Iris pigment epithelial cell (primary cell): ENCODE measurements at places on chromosomes 4 and X.

DNA sequence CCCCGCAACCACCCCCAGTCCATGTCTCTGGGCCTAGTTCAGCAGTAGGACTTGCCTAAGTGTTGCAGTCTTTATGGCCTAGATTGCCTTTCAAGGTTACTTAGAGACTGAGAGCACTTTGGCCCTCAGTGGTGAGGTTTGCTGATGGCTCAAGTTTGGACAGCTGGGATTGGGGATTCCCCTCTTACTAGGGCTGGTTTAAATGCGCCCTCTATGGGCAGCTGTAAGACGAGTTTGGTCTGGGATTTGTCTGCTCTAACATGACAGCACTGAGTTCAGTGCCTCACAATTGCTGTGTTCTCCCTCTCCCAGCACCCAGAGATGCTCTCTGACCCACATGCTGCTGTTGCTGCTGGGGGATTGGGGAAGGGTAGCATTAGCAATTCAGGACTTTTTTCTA lies 23.1 kb downstream of the DACH2 start:
- peak; percentile 52 for DNase-seq

DNA sequence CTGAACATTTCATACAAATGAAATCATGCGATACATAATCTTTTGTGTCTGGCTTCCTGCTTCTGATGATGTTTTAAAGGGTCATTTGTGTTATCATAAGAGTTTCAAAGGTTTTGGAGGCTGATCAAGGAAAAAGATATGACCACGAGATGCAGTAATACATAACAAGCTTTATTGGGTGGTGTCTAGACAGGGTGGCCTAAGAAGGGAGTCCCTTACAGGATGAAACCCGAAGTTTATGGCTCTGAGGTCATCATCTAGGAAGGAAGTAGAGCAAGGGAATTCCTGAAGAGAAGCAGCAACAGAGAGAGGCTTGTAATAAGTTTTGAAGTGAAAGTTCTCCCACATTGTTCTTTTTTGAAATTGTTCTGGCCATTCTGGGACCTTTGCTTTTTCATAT lies 40.8 kb upstream of the SOD3 start:
- DNase-seq, result no peak

DNA sequence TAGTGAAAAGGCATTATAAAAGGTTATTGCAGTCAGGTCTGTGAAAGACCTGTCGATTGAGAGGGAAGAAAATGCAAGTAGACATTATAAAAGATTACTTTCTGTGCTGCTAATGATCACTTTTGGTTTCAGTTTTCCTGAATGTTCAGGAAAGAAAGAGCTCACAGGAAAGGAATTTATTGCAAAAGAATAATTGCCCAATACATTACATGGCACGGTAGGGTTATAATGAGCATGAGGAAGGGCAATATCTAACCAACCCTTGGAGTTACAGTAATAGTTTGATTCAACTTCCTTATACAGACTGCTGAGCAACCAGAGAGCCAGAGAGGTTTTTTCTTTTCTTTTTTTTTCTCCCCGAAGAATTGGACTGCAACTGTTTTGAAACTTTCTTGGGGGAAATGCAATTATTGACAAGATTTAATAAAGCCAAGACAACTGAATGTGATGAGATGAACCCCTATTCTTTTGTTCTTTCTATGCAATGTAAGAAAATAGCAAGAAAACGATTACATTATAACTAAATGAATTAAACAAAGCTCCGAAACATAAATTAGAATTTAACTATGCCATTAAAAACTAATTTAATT lies 247.0 kb downstream of the C4orf33 start:
- peak; percentile 89 for DNase-seq

GRCh38 chrX:69264158-69264581 lies 98.9 kb upstream of the PJA1 start:
- no peak for DNase-seq

GRCh38 chr4:47798165-47798564 lies 39.7 kb downstream of the CORIN start:
- no peak for DNase-seq

- DNase-seq, result no peak
These were observed 1.4 kb upstream of the STBD1 start for GRCh38 chr4:76305033-76305687.

GRCh38 chrX:104137496-104137895 lies 19.3 kb downstream of the SLC25A53 start:
- peak; percentile 25 for DNase-seq

GRCh38 chr4:7014815-7015214 lies 28.4 kb upstream of the TADA2B start:
- no peak for DNase-seq

- no peak for DNase-seq
These were observed 554.5 kb downstream of the STIM2 start for GRCh38 chr4:27414887-27415731.

- no peak for DNase-seq
These were observed 21.5 kb downstream of the DNAAF6 start for GRCh38 chrX:107227780-107228485.

- DNase-seq, result no peak
These were observed 1166.8 kb downstream of the ADGRL3 start for GRCh38 chr4:62366939-62367338.

- no peak for DNase-seq
These were observed 242.1 kb upstream of the TRAM1L1 start for GRCh38 chr4:117327491-117327890.

- no peak for DNase-seq
These were observed 257.6 kb downstream of the GPAT3 start for GRCh38 chr4:83793481-83793880.

- DNase-seq, result peak; percentile 74
These were observed 59.5 kb downstream of the RXFP1 start for GRCh38 chr4:158581161-158581560.

GRCh38 chr4:81469781-81470455 lies 1.8 kb downstream of the RASGEF1B start:
- no peak for DNase-seq

DNA sequence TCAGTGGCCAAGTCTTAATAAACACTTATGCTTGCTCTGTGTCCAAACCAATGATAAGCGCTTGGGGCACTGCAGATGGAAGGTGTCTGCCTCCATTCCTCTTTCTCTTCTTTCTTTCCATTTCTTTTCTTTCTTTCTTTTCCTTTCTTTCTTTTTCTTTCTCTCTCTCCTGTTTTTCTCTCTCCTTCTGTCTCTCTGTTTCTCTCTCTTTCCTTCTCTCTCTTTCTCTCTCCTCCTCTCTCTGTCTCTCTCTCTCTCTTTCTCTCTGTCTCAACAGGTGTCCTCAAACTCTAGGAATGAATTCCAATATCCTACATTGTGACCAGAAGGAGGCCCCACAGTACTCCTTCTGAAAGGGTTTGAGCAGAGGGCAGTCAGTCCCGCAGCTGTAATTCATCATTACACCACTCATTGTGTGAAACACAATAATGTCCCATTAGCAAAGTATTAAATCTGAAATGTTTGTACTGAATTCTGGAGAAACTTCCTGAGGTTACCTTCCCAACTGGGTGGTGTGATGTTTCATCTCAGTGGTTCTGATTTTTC lies 66.5 kb upstream of the PAGE1 start:
- DNase-seq, result no peak

GRCh38 chr4:164779811-164780216 lies 25.9 kb downstream of the SMIM31 start:
- DNase-seq, result peak; percentile 54

- DNase-seq, result no peak
These were observed 347.3 kb downstream of the CCSER1 start for GRCh38 chr4:90474484-90474883.

DNA sequence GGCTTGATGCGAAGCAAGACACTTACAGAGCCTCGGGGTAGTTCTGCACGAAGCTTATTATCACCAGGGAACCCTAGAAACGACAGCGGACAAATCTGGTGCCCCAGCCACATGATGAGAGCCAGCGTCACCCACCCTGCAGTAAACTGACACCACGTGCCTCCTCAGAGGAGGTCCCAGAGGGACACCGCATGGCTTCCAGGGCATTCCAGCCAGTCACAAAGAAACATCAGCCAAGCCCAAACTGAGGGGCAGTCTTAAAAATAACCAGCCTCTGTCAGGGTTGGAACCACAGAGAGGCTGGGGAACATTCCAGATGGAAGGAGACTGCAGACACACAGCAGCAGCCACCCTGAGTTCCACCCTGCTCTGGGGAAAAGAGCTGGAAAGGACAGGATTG lies 36.6 kb upstream of the HGFAC start:
- no peak for DNase-seq

DNA sequence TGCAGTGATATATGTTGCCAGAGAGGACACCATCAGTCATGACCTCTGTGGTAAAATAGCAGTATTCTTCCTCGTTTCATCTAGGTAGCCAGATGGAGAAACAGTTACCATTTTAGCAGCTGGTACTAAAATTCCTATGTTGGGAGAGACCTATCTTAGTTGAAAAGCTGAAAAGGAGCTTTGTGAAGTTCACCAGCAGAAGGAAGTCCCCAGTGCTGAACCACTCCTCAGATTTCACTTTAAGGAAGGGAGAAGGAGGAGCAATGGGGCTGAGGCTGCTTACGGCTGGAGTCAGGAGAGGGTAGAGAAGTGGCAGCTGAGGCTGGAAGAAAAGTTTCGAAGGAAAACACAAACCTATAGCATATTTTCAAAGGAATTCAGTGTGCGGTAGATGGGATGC lies 103.7 kb downstream of the ATXN3L start:
- peak; percentile 45 for DNase-seq

GRCh38 chrX:41308884-41309647 lies 24.9 kb upstream of the DDX3X start:
- no peak for DNase-seq

GRCh38 chr4:180059216-180059881 lies 2183.9 kb upstream of the TENM3 start:
- peak; percentile 0 for DNase-seq

DNA sequence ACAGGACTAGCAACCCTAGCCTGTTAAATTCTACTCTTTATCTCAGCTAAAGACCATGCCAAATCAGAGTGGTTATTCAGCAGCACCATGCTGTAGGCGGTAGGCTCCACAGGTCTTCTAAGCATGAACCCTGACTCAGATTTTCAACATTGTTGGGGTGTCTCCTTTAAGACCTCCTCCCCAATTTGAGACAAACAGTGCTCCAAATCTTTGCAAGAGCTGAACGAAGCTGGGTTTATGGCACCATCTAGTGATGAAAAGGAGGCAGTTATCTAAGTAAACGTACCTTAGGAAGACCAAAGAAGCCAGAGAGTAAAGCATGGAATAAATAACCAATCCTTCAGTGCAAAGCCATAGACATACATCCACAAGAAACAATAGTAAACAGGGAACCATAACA lies 334.5 kb upstream of the SLC7A11 start:
- DNase-seq, result peak; percentile 75

GRCh38 chr4:7206911-7207567 lies 14.7 kb downstream of the SORCS2 start:
- DNase-seq, result peak; percentile 94

DNA sequence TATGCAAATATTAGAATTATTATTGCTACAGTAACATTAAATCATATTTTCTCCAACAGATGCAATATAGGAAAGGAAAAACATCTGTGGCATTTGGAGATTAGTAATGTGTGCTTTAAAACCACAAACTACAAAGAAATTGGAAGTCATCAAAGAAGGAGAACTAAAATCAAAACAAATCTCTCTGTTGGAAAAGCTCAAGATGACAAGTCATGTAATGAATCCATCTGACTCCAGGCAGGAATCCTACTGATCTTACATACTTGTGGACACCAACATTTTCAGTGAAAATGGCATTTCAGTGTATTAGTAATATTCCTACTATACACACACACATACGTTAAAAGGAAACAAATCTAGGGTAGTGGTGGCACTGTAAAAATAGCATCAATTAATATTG lies 98.2 kb downstream of the SLC39A8 start:
- peak; percentile 43 for DNase-seq

DNA sequence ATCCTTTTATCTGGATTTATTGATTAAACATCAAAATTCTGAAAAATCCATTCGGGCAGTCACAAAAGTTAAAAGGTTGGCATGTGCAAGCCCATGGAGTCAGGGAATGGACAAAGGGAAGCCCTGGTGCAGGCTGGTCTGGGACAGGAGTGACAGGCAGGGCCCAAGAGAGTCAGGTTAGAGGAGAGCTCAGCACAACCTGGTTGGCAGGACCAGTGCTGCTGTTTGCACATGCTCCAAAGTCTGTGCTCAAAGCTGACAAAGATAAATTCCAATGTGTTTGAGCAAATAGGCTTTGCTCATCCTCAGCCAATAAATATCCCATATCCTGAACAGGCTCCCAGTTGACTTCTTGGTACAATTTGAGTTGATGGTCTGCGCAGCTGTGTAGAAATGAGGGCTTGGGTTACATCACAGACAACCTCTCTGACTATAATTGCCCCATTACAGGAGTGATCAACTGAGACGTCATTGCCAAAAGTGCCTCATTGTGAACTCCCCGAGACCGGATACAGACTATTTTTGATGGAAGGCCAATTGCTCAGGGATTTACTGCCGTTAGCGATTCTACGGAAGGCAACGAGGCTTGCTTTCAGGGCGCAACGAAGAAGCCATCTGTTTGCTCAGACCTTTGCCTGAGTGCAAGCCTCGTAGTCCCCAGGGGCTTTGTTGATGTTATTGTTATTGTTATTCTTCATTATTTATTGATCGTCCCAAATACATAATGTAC lies 1008.1 kb upstream of the TENM3 start:
- DNase-seq, result no peak

- no peak for DNase-seq
These were observed 18.4 kb downstream of the NMU start for GRCh38 chr4:55617587-55618197.

DNA sequence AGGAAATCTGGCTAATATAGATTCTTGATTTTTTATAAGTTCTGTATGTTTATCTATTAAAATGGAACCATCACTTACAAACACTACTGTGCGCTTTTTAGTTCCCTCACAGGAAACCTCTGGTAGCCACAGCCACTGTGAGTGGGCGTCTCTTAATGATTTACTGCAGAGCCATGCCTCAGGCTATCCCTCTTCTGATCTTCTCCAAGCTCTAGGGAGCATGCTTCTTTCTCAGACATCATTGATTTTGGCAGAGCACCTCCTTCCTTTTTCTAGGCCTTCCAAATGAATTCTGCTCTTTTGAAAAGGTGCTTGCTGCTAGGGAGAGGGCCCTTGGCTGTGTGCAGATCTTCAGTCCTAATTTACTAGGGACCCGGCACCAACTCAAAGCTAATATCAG lies 61.1 kb upstream of the STS start:
- no peak for DNase-seq
